ENCODE measurements at places on chromosomes 3 and 15.

DNA sequence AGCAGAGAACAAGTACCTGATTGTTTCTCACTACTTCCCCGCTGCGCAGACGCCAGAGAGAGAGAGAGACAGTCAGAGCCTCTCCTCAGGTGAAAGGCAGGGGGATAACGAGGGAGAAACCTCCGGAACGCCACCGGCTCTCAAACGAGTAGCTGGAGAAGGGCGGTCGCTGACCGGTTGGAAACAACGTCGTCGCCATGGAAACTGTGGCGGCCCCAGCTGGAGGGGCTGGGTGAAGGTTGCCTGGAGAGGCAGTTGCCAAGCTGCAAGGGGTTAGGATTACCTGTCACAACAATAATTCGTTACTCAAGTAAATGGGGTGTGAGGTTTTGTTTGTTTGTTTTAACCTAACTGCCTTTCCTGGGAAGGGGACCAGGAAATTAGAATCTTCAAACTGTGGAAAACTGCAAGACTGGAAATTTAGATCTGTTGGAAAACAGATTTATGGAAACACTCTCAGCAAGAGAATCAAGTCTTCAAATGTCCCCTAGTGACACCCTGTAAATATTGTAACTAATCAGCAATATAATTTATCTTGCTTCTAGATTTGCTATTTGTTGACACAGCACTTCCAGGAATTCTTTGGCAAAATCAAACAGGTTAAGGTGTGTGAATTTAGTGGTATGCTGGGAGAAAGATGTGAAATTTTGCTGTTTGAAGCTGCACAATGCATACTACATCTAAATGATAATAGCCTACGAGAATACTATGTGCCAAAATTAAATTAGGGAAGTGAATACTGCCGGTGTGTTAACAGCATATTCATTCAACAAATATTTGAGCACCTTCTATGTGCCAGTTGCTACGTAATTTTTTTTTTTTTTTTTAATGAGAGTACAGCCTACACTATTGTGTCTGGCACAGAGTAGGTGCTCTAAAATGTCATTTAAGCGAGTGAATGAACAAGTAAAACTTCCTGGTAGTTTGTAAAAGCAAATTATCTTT, at the start of gene DNAH12:
TSS of gene DNAH12 (minus strand) at position 164 of the 945 bp plus-strand sequence. CDS start 1,474 bp downstream, outside the sequence.
- peak; percentile 50 for DNase-seq

- no peak for DNase-seq
Measured at GRCh38 chr3:133776794-133777438, 28.7 kb upstream of the SRPRB start.

- DNase-seq = peak; percentile 58
Measured at GRCh38 chr15:80991421-80991820, 1.8 kb upstream of the MESD start.

DNA sequence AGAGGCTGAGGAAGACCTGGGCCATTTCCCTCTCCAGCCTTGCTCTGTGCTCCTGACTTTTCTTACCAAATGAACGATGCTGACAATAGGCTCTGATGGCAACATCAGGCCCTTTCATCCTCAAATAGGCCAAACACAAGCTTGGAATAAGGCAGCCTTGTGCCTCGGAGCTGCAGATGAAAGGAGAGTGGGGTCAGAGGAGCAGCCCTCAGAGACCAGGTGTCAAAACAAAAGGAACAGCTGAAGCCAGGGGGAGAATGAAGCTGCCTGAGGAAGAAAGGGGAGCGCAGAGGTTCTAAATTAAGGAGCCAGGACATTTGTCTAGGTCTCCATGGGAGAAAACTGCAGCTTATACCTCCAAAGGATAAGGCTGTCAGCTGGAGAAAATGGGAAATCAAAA, 5.1 kb downstream of the BFSP2 start:
- no peak for DNase-seq

GRCh38 chr15:90213122-90213817, 12.1 kb downstream of the SEMA4B start:
- DNase-seq = no peak

DNA sequence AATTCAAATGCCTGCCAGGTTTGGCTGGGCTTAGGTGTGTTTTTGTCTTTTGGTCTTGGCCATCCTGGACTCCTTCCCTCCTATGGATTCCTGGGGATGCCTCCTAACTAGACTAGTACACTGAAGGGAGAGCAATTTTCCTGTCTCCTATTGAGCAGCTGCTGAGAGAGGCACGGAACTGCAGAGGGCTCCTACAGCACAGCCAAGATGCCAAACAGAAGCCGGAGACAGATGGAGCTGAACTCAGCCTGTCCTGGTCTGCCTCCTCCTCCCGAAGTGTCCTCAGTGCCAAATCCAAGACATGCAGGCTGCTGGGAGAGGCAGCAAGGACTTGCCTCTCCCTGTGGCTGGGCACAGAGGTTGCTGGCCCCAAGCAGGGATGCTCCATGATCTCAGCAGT, 256.6 kb upstream of the PROK2 start:
- DNase-seq = no peak

GRCh38 chr3:127825756-127826155, 3.4 kb upstream of the MGLL start:
- no peak for DNase-seq

- no peak for DNase-seq
Measured at GRCh38 chr3:53733446-53733845, 112.8 kb downstream of the CHDH start.

All from activated CD8-positive, alpha-beta T cell treated with anti-CD3 and anti-CD28 coated beads for 36 hours (primary cell).